ENCODE measurements at places on chromosomes 1 and 21.

DNA sequence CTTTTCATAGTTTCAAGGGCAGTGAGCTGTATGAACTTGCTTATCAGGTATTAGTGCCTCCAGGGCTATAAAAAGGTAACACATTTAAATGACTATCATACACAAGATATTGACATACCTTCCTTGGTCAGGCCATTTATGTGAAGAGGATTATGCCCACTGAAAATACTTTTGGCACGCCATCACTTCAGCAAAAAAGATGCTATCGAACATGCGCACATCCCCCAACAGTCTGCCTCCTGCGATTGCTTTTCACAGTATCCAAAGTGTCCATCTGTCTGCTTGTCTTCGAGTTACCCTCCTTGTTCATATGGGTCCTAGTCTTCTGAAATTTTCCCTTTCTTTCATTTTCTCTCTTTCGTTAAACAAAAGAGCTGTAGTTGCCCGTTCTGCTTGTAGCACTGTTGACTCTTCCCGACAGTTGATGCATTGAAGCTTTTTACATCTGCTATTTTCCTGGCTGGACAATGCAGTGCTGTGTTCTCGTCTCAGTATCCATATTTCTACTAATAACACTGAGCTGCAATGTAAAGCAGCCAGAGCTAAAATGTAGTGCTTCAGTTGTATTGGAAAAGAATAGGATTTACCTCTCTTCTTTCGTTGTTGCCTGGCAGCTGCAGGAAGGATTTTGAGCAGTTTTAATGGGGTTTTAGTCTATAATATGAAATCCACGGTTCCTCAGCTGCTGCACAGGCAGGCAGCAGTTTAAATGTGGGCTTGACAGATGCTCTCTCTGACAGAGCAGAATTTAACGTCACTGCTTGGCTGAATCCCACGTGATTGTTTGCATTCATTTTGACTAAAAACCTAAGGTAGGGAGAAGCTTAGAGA lies at the start of gene B3GALT2:
Gene B3GALT2, minus strand, starts transcription at position 713 of the 831 bp plus-strand sequence. CDS start 5,051 bp downstream, outside the sequence.
- DNase-seq = no peak

DNA sequence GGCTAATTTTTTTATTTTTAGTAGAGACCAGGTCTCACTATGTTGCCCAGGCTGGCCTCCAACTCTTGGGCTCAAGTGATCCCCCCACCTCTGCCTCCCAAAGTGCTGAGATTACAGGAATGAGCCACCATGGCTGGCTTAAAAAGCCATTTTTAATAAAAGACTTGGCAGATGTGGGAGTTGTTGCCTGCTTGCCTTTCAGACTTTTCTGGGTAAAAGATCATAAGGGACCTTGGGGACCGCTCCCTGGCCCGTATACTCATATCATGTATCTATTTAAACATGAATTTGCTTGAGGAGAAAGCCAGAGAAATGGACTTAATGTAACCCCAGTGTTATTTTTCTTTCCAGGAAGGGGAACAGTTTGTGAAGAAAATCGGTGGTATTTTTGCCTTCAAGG lies 23.4 kb upstream of the PODN start:
- DNase-seq = no peak

DNA sequence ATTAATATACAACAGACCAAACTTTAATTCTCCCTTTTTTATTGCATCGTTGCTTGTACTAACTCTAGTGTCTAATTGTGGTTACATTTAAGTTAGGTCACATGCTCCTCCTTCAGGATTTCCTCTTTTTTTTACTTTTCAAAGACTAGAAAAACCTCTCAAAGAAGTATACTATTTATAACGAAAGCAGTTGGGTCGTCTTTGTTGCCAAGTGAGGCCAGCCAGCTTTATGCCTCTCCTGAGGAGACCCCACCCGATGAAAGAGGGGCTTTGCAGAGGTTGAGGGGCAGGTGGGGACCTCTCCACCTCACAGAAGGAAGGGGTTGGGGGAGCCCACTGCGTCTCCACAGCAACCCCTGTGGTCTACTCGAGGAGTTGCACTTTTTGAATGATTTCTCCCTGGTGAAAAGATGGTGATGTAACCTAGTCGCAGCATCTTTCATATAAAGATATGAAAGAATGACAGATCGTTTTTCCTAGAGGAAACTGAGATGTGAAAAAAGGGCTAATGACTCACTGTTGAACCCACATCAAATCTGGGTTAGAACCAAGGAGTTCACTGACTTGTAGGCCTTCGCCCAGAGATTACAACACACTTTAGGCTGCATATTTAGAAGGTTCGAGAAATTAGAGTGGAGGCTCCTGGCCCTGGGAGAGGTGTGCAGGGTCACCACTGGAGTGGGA lies 6.4 kb downstream of the TGFB2 start:
- no peak for DNase-seq

GRCh38 chr1:14552246-14552965 lies 46.1 kb upstream of the KAZN start:
- no peak for DNase-seq

GRCh38 chr1:51752073-51752948 lies 126.2 kb downstream of the NRDC start:
- DNase-seq = no peak

- no peak for DNase-seq
These were observed 10.7 kb downstream of the RPF1 start for GRCh38 chr1:84489766-84490165.

DNA sequence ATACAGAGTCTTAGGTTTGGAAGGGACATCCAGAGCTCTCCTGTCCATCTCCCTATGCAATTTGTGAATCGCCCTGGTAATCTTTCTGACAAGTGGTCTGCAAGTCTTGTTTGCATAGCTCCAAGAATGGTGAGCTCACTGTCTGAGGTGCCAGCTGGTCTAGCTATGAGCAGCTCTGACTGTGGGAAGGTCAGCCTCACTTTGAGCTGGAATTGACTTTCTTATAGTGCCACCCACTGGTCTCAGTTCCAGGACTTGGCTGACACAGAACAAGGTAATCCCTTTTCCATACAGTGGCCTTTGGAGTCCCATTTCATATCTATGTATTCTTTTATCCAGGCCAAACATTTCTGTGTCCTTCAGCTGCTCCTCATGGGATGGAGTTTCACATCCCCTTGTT lies 95.6 kb upstream of the C8B start:
- DNase-seq = no peak

- no peak for DNase-seq
These were observed 155.0 kb downstream of the KCNH1 start for GRCh38 chr1:210978974-210979354.

Measured in activated CD4-positive, alpha-beta T cell treated with anti-CD3 and anti-CD28 coated beads for 1 hour (primary cell).